ENCODE measurements at places on chromosomes 3 and 15.

DNA sequence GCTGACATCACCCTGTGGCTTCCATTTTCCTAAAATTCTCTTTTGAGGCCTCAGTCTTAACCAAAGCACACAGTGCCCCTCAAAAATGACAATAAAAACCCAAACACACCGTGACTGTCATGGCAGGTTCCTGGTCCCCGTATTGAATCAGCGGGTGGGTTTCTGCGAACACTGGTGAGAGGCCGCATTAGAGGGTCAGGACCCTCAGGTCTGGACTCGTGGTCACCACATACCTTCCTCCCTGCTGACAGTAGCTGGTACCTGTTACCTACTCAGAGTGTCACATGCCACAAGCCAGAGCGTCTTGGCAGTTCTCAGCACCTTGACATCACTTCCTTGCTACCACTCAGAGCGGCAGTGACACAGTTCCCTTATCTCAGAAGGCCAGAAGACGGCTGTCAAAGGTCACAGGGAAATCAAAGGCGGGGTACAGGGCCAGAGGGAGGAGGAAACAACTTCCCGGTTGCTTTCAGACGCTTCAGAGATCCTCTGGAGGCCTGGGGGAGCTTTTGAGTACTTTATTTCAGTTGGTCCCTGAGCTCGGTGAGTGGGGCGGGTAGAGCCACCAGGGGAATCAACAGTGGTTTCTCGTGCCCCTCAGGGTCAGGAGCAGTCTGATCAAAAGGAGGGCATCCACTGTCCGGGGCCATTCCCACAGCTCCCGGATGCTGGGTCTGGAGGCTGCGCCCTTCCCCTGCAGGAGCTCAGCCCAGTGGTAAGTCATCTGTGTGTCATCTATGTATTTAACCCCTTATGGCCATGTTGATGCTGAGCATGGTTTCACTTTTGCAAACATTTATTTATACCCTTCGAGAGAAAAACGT is at the start of the genes CCR5AS and CCRL2:
Gene CCR5AS, minus strand, starts transcription at position 279 of the 824 bp plus-strand sequence.
Gene CCRL2, plus strand, starts transcription at position 472 of the 824 bp plus-strand sequence. CDS start 821 bp downstream, outside the sequence.
- no peak for DNase-seq

GRCh38 chr3:158631981-158632380 is 12.3 kb upstream of the GFM1 start:
- DNase-seq: no peak

DNA sequence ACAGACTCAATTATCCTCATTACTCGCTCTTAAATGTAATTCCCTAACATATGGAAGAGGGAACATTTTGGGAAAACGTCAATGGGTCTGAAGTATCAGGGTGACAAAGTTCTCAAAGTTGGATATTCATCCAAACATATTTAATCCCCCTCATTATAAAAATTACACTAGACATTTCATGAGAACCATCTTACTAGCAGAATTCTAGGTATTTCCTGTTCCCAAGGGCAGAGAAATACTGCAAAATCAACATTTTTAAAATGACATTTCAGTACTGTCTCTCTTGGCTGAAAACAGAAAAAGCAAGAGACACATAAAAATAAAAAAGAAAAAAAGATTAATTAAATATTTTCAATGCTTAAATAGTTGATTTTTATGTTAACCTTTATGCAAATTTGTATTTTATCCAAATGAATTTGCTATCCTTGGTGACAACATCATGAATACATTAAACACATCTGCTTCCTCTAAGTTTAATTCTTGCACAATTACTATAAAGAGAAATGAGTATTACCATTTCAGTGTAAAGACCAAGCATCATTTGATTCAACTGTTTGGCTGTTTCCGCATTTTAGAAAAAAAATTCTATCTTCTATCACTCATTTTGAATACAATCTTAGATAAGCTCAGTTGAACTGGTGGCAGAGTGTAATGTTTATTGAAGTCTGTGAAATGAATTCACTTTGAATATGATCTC is 114.8 kb upstream of the COL8A1 start:
- no peak for DNase-seq

GRCh38 chr15:73386886-73387506 is 18.2 kb upstream of the HCN4 start:
- DNase-seq: peak; percentile 31

DNA sequence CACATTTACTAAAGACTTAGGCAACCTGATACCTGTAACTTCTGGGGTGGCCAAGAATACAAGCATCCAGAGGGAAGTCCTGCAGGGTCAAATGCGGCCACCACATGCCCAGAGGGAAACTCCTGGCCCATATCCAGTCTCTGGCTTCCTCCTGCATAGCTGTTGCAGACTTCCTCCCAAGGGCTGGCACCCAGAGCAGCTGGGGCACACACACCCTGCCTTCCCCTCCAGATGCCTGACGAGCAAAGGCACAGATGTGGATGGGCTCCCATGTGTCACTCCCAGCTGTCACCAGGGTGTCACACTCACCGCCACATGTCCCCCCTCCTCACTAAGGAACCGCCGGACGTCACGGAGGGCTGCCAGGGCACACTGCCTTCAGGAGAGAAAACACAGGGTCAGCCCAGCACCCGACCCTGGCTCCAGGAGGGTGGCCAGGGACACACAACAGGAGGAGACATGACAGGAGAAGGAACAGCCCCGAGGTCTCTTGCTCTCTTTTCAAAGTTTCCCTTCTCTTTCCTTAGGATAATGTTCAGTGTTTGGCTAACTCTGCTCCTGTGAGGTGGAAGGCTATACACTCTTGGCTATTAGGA is 13.2 kb downstream of the PFKFB4 start:
- no peak for DNase-seq

- DNase-seq: no peak
These were observed 5.8 kb downstream of the RBMS3 start for GRCh38 chr3:29286478-29287240.

DNA sequence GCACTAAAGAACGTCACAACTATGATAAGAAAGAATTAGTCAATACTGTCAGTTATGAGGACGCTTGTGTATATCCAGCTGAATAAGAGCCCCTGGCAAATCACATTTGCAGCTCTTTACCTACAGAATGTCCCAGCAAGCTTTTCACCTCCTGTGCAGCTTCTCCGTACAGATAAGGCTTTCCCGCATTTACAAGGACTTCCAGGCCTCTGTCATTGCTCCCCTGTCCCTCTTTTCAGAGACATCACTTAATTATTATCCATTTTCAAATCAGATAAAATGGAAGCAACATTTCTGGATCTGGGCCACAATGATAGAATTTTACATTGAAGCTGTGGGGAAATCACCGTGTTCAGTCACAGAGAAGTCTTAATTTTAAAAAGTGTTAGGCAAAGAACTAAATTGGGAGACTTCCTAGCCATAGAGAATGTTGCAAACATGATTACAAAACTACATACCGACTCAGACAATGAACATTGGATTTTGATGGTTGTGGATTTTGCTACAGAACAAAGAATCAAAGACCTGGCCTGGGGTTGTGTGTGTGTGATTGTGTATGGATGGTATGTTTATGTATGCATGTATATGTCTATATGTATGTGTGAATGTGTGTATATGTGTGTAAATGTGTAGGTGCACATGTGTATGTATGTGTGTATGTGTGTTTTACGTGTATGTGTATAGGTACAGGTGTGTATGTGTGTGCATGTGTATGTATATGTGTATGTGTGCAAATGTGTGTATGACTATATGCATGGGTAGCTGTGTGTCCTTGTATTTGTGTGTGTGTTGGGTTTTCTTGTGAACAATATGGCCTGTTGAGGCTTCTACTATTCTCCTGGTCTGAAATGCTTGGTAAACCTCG is 41.5 kb downstream of the MGLL start:
- no peak for DNase-seq

GRCh38 chr3:194233150-194233549 is 97.2 kb downstream of the HES1 start:
- DNase-seq: no peak

- no peak for DNase-seq
These were observed 37.4 kb upstream of the AZI2 start for GRCh38 chr3:28386049-28386448.

- DNase-seq: no peak
These were observed 4.2 kb upstream of the CCR2 start for GRCh38 chr3:46349484-46350261.

- DNase-seq: no peak
These were observed 32.3 kb upstream of the MAP3K13 start for GRCh38 chr3:185330644-185331043.

DNA sequence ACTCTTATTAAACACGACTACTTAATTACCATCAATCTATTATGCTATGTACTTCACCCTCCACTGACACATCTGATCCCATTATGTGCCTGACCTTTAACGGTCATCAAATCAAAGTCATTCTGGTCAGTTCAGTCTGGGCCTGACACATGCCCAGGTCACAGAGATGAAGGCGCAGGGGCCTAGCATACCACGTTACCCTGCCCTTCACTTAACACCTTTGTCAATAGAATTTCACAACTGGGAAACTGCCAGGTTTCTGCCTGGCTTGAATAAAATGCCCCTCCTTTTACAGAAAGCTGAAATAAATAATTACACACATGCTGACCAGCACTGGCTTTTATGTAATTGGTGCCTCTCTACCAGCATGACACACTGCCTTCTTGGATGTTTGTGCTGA is 39.5 kb downstream of the MECOM start:
- DNase-seq: no peak

DNA sequence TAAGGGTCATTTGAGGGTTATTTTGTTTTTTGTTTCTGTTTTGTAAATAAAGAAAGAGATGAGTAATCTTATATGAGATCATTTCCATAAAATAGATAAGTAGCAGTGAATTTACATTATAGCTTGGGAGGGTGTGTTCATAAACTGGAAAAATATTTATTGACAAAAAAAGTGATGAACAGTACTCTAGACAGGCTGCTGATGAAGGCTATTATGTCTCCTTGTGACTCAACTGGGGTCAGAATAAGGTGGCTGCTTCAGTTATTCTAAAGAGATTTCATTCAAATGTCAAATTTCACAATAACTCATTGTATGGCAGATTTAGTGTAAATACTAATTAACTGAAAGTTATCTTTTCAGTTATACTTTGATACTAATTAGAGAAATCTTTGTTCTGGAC is 251.1 kb upstream of the CMC1 start:
- DNase-seq: no peak

DNA sequence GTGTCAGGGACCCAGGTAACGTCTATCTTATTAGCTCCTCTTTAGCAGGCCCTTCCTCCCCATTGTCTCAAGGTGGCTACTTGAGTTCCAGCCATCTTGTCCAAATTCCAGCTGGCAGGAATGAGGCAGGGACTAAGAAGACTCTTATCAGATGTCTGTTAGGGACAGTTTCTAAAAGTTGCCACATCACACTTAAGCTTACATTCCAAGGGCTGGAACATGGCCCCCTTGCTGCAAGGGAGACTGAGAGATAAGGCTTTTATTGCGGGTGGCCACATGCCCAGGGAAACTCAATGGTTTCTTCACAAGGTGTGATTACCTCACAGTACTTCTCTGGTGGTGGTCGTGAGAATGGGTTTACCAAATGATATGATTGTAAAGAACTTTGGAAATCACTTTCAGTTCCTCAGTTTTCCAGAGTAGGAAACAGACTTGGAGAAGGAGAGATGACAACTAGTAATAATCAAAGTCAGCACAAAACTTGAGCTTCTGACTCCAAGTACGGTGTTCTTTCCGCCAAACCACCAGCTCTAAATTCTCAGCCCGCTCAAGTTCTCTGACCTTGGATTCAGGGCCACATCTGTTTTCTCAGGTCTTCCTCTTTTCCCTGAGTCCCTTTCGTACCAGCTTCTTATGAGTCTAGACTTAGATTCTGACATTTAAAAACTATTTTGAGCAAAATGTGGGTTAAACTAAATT is 14.2 kb downstream of the PDIA5 start:
- DNase-seq: no peak

DNA sequence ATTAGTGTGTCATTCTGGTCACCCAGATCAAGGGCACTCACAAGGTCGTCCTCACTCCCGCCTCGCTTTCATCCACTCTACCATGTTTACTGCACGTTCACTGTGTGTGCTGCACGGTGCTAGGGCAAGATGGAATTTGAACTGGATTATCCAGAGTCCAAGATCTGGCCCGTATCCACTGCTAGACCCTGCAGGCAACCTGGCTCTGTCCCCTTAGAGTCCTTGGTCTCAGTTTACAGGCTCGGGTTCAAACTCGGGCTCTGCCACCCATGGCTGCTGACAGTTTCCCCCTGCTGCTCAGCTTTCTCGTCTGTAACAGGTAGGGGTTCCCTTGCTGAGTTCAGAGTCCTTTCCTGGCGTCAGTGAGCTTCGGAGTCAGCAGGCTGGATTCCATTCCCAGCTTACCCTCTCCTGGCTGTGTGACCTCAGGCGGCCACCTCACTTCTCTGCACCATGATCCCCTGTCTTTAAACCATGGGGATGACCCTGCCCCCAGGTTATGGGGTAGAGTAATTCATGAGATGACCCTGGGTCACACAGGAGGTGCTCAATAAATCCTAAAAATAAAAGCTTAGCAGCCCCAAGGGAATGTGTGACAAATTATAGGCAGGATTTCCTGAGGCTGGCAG is 79.6 kb upstream of the SLC6A6 start:
- DNase-seq: no peak

DNA sequence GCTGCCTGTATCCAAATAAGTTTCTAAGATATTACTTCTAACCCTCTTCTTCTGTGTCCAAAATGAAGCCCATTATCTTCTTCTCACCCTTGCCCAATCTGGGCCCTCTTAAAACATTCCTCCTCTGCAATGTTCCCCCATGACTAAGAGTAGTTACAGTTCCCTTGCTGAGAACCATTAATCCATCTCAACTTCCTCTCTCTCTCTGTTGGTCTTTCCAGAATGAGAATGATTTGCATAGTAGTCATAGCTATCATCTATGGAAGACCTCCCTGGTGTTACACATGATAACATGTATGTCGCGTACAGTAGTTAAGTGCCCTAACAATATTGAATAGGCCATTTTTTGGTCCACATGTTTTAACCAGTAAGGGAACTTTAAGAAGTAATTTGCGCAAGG is 177.9 kb downstream of the ANXA2 start:
- DNase-seq: no peak

- DNase-seq: no peak
These were observed 3.2 kb downstream of the AKAP13 start for GRCh38 chr15:85383470-85384148.

DNA sequence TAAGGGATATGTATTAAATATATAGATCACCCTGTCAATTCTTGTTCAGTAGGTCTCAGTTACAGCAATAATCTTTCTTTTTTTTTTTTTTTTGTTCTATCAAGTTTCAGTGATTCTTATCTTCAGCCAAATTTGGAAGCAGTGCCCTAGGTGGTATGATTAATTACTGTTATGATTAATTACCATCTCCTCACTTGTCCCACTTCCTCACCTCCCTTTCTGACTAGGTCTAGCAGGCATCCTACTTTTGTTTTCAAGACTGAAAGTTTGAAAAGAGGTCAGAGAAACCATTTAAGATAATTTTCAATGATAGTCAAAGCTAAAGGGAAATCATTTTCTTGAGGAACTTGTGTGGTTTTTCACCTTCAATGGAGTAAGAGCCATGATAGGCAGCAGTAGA is 144.0 kb upstream of the CNTN4 start:
- no peak for DNase-seq

GRCh38 chr15:65334586-65335231 is 30.2 kb downstream of the RNU5B-1 start:
- no peak for DNase-seq

- no peak for DNase-seq
These were observed 77.3 kb downstream of the LRTM1 start for GRCh38 chr3:54850484-54851018.
